Coronary artery (tissue), 2 donors: ENCODE measurements at places on chromosomes 7 and 10.

DNA sequence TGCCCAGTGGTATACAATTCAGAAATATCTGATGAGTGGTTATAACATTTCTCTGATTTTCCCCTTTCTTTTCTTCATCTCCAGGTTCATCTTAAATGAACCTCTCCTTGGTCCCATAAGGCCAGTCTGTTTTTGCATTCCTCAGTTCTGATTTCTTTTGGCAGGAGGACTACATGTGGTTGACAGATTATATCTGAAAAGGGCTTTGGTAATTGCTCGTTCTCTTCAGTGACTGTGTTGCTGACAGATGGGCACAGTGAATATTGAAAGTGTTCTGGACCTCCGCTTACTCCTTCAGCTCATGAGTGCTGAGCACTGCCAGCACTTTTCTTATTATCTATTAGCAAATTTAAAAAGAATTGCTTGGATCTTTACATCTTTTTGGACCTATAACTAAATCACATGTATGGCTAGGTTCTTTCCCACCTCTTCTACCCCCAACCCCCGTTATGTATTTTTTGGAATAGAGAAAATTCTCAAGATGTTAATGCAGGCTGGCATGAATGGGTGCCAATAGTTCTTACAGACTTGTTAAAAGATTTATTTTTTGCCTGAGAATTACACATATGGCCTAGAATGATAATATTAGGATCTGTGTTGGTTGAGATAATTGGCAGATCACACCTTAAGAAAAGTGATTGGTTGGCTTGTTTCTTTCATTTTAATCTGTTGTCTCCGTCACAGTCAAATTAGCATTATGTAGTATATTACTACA is 323.0 kb downstream of the EXOC4 start:
- DNase-seq: no peak

DNA sequence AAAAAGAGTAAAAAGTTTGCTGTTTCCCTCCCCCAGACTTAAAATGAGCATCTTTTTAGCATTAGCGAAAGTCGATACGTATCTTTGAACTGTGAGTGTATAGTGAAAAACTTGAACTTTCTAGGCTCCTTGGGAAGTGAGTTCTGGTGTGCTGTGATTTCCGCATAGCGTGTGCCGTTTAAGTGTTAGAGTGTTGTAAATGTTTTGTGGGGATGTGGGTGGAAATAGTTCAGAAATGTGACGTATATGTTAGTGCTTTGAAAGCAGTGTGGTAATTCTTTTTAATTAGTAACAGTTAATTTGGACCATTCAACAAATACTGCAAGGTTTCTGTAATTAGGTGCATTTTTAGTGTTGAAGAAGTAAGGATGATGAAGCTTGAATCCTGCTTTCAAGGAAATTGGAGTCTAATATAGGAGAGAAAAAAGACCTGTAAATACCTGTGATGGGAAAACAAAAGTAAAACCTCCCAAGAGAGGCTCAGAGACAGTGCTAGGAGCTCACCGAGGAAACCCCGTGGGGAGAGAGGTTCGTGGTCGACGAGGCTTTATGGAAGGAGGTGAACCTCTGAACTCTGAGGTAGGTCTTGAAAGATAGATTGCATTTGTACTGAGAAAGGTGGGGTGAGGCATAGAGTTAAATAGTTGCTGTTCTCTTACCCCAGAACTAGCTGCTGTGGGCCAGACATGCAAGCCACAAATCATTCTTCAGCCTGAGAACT is 40.8 kb downstream of the RBM33 start:
- DNase-seq: no peak

DNA sequence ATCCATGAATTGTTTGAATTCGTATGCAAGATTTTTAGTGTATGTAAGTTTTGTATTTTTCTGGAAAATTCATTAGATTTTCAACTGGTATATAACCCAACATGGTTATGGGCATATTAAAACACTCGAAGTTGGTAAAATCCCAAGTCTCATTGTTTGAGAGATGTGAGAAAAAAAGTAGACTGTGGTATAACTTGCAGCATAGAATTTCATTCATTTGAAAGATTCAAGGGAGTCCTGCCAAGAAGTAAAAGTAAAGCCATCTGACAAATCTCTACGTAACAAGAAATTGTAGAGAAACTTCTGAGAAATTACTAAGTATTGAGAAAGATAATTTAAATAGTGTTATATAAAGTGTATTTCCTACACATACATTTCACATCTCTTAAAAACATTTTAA is 40.2 kb downstream of the SEMA3E start:
- no peak for DNase-seq

DNA sequence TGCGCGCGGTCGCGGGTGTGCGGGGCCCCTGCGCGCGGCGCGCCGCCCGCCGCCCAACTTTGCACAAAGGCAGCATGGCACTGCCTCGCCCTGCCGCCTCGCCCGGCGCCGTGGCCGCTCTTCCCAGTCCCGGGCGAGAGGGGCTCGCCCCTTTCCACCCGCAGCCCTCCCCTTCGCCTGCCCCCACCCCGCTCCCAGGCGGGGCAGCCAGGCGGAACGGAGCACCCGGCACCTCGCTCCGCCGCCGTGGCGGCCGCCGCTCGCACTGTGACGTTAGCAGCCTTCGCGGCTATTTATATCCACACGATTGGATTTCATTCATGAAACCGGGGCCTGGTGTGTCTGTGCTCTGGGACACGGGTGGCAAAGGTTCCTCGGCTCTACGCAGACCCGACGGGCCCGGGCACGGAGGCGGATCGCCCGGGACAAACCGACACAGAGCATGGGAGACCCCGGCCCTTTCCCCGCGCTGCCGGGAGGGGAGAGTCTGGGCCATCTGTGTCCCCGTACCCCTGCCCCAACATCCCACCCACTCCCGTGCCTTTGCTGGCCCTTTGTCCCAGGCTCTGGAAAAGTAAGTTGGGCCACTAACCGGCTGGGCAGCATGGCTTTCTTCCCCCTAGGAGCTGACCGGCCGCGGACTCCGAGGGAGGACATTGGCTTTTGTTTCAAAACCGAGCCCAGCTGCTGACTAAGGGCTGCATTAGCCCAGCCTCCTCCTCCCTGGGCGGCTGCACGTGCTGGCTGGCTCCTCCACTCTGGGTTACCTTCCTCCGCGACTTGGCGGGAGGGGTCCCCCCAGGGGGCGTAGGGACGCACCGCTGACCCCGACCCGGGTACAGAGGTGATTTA is at the start of gene RHOBTB1:
Gene RHOBTB1 (minus strand): TSS at position 128 of the 852 bp plus-strand sequence. CDS start 32,643 bp downstream, outside the sequence.
- peak; percentile 93 for DNase-seq

DNA sequence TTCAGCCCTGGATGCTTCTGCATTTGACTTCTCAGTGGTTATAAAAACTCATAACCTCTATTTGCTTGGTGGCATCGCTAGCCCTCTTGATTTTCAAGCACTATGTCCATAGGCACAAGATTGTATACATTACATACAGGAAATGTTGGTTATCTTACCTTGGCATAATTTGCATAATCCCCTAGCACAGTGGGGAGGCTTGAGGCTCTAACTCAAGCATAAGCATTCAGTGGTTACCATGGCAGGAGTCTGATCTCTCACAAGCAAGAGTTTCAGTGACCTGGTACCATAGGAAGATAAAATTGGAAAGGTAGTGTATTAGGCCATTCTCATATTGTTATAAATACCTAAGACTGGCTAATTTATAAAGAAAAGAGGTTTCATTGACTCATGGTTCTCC is 121.8 kb downstream of the PLXDC2 start:
- no peak for DNase-seq

DNA sequence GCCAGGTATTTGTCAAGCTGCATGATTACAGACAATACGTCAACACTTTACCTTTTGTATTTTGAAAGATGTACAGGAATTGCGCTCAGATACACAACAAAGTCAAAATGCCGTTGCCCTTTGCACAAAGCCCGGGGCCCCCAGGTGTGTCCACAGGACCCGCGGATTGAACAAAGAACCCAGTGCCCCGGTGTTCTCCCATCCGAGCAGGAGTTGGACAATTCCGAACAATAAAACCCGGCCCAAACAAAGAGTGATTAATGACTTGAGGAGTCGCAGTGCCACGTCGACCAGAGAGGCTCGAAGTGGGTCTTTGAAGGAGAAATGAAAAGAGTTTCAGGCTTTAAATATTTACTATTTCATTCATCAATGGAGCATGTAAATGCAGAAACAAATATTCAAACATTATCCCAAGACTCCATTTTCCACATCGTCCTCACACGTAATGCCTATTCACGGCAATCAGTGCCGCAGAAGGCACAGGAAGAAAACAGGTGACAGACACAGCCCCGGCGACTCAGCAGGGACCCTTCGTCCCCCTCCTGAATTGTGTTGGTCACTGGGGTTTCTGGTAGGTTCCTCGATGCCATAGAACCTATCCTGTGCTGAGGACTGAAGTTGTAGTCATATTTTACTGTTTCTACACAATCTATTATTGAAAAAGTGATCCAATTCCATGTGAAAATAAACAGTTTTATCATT is 70.9 kb upstream of the MGMT start:
- no peak for DNase-seq

DNA sequence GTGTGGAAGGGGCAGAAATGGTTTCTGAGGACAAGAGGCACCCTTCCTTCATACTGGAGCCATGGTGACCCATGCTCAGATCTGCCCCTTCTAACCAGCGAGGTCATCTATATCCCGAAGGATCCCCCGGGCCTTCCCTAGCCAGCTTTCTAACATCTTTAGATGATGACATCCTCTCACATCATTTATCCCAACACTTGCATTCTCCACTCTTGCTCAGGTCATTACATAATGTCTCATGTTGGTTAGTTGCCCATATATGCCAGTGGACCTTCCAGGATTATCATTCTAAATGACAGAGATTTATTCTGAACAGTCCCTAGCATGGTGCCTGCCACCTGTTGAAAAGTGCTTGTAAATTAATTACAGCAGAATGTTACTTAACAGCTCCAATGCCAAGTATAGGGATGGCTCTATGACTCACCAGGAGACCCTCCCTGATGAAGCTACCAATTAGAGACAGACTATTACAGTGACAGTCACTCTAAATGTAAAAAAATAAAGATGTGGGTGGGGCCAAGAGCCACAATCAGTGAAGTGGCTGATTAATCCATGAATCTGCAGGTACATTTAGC is 22.6 kb upstream of the ABLIM1 start:
- DNase-seq: no peak
